ENCODE measurements at places on chromosomes 7 and 10.

DNA sequence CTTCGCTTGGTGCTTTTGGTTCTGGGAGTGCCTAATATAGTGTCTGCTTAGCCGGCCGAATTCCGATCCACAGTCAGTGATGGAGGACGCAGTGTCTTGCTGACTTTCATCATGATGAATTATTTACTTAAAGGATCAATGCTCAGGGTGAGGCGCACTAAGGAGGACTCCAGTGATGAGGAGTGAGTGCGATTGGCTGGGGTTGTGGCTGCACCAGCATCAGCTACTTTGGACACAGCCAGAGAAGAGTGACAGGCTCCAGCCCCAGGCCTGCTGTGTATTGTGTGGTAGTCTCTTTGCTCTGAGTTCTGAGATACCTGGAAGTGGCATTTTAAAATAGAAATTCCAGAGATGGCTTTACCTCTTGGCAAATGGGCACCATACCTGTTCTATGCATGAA lies 73.3 kb upstream of the ANLN start:
- no peak for DNase-seq

- DNase-seq = no peak
Measured at GRCh38 chr7:117132321-117133120, 179.2 kb downstream of the ST7 start.

DNA sequence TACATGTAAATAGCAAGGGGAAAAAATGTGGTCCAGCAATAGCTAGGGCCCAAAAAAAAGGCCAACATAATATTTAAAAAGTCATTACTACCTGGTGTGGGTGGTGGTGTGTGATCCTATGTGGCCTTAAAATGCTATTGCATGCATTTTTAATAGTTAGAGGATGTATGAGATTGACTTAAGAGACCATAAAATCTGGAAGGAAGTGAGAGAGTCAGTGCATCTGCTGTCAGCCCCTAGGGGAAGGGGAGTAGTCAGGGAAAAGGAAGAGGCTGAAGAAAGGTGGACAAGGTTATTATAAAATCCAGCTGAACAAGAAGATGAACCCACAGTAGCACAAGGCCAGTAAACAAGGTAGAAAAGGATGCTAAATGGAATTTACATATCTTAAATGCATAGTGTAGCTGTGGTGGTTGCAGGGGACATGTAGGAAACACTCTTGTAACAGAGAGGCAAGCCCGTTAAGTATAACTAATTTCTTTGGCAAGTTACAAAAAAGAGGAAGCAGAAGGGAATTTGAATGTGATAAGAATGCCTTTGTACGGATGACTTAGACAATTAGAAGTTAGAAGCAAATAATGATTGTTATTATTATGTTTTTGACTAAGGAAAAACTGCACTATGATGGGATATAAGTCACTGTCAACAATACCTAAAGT lies 11.9 kb upstream of the NDUFA5 start:
- no peak for DNase-seq

- no peak for DNase-seq
Measured at GRCh38 chr10:18875477-18875876, 173.1 kb upstream of the MALRD1 start.

All from GM12891 (cell line).